ENCODE measurements at places on chromosomes 11 and 22.
A peak's percentile ranks its signal among the peaks of the same experiment; 100 is the strongest.

GRCh38 chr11:114080769-114081168 lies 21.3 kb downstream of the ZBTB16 start:
- no peak for DNase-seq

- DNase-seq = no peak
Observed at GRCh38 chr11:76385903-76386302, 4.8 kb downstream of the GVQW3 start.

DNA sequence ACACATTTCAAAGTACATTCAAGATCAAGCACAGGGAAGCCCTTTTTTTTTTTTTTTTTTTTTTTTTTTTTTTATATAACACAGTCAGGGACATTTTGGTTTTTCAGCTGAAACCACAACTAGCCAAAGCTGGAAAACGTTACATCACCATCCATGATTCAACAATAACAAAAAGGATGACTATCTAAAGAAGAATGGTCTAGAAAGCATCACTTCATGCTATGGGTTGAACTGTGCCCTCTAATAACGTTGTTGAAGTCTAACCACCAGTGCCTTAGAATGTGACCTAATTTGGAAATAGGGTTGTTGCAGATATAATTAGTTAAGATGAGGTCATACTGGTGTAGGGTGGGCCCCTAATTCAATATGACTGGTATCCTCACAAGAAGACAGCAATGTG lies 46.6 kb downstream of the MTMR2 start:
- DNase-seq = peak; percentile 85

DNA sequence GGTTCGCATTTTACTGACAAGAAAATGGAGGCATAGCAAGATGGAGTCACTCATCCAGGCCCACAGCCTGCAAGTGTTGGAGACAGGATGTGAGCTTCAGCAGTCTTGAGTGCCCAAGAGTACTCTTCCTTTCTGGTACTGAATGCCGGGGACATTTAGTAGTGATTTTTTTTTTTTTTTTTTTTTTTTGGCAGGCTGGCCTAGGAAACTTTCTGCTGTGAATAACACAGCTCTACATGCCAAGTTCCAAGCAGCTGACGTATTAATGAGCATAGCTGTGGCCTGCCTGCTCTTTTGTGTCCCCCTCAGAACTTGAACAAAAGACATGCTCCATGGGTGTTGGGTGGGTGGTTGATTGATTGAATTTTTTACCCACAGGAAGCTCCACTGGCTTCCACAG lies 195.5 kb upstream of the CADM1 start:
- DNase-seq = no peak

DNA sequence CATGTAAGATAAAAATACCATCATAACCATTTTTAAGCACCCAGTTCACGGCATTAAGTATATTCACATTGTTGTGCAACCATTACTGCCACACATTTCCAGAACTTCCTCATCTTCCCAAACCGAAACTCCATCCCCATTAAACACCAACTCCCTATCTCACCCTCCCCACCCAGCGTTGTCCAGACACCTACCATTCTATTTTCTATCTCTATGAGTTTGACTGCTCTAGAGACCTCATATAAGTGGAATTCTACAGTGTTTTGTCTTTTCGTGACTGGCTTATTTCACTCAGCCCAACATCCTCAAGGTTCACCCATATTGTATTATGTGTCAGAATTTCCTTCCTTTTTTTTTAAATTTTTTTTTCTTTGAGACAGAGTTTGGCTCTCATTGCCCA lies 45.2 kb downstream of the PPFIA1 start:
- DNase-seq = no peak

GRCh38 chr22:44449683-44450425 lies 48.2 kb downstream of the RTL6 start:
- DNase-seq = no peak

DNA sequence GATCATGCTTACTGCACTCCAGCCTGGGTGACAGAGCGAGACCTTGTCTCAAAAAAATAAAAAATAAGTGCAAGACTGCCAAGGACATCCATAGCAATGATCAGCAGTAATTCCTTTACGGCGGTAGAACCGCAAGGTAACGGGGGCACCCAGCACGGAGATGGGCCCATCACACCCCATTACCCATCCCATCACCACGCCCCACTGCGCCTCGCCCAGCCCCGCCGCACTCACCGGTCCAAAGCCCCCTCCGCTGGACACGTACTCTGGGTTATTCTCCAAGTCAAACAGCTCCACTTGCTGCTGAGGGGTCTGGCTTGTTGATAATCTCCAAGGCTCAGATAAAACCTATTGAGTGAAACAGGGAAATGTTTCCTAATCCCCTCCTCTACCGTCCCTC lies 8.7 kb upstream of the TESMIN start:
- no peak for DNase-seq

DNA sequence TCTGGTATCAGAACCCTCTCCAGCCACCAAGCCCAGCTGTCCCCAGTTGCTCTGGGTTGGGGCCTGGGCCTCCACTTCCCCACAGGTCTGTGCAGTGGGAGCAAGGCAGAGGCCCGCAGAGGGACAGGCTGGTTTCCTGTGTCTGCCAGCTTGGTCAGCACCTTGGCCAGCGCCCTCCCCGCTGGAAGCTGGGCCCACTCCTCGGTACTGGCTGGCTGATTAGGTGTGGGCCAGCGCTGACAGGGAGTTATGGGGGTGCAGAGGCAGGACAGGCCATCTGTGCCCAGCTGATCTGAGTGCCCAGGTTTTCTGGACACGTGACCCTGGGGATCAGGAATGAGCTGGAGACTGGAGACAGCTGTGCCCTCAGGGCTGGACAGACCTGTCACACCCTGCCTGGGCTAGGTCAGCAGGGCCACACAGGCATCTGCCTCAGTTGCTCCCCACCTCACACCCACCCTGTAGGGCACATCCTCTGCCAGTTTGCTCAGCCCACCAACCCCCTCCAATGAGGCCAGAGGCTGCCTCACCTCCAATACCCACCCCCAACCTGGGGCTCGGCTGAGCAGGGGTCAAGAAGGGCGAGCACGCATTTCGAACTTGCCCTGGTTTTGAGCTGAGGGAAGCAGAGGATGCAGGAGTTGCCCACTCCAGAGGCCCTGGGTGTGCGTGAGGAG lies 175.3 kb downstream of the IGLL1 start:
- no peak for DNase-seq

GRCh38 chr22:26489447-26490036 lies 5.9 kb downstream of the SRRD start:
- no peak for DNase-seq

GRCh38 chr11:134118006-134118405 lies 49.1 kb downstream of the JAM3 start:
- DNase-seq = no peak

DNA sequence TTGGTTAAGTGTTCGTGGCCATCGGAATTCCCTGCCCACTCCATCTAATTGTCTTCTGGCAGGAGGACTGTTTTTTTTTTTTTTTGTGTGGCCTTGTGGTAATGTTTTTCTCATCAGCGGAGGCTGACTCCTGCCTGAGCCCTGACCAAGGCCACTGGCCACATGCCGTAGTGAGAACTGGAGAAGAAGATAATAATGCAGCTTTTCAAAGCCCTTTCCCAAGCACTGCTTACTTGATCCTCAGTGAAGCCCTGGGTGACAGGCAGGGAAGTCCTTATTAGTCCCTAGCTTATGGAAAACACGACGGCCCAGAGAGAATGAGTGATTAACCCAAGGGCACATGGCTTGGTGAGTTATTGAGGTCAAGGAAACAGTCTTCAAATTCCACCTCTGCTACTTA lies 71.2 kb downstream of the ADM start:
- DNase-seq = no peak

DNA sequence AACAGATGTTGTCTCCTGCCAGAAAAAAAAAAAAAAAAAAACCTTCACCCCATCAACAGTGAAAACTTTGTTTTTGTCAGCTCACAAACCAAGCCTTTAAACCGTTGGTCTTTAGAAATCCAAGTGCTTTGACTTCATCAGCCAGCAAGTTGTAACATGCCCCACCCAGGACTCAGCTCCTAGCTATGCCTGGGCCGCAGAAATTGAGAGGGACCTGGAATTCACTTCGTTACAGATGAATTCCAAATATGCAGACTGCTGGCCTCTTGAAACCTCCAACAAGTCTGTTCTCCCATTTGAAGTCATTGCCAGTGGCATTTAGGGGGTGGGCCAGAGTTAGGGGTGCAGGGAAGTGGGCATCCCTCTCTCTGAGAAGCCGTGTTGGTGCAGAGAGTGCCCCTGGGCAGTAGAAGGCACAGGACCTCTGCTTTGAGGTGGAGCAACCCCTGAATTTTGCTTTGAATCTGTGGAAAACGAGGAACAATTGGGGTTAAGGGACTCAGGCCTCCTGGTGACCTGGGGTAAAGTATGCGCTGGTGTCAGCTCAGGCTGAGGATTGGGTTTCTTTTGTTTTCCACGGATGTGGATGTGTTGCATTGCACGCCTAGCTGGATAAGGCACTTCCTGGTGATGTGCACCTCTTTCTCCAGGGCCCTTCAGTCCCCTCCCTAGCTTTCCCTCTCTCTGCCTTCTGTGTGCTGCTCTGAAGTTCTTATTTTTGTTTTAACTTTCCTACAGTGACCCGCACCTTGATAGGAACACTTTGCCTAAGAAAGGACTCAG lies 109.5 kb downstream of the DBX1 start:
- DNase-seq = no peak

DNA sequence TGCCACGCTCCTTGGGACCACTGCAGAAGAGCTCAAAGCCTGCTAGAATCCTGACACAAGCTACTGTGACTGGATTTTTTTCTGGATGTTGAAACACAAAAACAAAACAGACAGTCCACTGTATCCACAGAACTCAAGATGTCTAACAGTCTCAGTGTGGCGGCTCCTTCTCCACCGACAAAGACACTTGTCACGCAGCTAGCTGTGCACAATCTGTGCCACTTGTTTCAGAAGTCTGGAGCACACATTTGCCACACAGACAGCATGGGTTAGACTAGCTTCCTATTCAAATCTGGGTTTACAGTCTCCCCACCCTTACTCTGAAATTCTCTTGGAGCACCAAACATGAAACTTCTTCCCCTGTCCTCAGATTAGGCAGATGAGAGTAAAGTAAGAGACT lies 99.2 kb downstream of the GALNT18 start:
- DNase-seq = no peak

GRCh38 chr11:4890279-4890678 lies 8.6 kb downstream of the OR51T1 start:
- DNase-seq = no peak

- DNase-seq = peak; percentile 42
Observed at GRCh38 chr22:33853200-33854097, 66.8 kb downstream of the LARGE1 start.

GRCh38 chr11:10455637-10456487 lies 798 bp downstream of the AMPD3 start:
- DNase-seq = peak; percentile 85

DNA sequence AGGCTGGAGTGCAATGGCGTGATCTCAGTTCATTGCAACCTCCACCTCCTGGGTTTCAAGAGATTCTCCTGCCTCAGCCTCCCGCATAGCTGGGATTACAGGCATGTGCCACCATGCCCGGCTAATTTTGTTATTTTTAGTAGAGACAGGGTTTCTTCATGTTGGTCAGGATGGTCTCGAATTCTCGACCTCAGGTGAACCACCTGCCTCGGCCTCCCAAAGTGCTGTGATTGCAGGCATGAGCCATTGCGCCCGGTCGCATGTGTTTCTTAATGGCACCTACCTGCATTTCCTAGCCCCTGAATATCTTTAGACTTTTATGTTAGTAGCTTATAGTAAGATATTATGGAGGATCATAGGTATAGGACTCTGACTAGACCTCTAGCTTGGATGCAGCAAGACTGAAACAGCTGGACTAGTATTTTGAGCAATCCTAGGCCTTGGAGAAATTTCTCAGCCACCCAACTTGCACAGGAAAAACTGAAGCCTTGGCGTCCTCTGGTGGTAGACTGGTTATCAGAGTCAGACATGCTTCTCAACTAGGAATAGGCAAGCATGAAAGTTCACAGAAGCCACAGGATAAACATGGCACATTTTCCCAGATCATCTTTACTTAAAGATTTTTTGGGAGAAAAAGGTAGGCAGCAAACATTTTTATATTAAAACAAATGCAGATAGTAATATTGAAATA lies 22.7 kb upstream of the C1QTNF4 start:
- peak; percentile 25 for DNase-seq

- no peak for DNase-seq
Observed at GRCh38 chr22:30945653-30946052, 22.9 kb downstream of the MORC2 start.

- no peak for DNase-seq
Observed at GRCh38 chr22:26170795-26171580, 1.7 kb downstream of the SEZ6L start.

- peak; percentile 21 for DNase-seq
Observed at GRCh38 chr11:30254307-30255298, 23.8 kb downstream of the FSHB start.

DNA sequence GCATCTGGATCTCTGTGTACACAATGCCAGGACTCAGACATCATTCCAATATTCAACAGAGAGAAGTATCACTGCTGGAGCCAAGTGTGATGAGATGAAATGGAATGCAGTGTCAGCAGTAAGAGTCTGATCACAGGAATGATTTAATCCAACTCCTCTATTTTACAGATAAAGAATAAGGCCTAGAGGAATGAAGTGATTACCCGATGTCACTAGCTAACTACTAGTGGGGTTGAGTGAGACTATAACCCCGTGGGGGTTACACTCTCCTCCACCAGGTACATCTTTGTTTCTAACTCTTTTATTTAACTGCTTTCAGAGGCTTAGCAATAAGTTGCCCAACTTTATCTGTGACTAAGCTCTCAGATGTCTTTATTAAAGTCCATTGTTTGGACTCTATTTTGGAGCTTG lies 94.2 kb upstream of the FAT3 start:
- DNase-seq = peak; percentile 83

DNA sequence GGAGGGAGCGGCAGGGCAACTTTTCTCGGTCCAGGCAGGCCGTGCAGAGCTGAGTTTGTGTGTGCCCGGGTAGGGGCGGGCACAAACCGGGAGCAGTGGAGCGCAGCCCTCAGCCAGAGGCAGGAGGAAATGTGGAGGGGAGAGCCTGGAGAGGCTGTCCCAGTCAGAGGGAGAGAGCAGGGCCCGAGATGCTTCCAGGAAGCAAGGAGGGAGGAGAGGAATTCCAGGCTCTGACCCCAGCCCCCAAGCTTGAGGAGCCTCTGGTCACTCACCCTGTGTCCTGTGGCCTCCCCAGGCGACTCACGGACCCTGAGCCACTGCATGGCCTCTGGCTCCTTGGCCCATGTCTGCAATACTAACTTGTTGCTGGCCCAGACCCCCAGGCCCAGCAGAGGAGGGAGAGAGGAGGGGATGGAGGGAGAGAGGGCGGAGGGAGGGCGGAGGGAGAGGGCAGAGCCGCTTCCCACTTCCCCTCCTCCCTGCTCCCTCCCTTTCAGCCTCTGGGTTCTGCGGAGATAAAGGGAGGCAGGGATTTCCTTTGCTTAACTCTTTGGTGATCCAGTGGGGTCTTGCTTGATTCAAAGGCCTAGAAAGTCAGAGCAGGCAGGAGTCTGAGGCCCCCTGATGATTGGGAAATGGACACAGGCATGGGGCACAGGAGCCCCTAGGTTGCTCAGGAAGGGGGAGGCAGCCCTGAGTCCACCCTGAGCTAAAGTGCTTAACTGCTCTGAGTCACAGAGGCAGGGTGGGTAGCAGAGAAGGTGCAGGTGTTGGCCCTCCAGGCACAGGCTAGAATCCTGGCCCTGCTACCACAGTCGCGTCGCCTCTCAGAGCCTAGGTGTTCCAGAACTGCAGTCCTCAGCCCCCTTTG lies at the start of gene C1QTNF6:
TSS of gene C1QTNF6 (minus strand) at position 357 of the 871 bp plus-strand sequence. CDS start at position 323, 34 bp downstream.
- DNase-seq = peak; percentile 63

- peak; percentile 20 for DNase-seq
Observed at GRCh38 chr11:8382436-8383053, 118.9 kb upstream of the LMO1 start.

All from NCI-H226 (cell line).